ENCODE measurements at places on chromosomes 12 and 14.

DNA sequence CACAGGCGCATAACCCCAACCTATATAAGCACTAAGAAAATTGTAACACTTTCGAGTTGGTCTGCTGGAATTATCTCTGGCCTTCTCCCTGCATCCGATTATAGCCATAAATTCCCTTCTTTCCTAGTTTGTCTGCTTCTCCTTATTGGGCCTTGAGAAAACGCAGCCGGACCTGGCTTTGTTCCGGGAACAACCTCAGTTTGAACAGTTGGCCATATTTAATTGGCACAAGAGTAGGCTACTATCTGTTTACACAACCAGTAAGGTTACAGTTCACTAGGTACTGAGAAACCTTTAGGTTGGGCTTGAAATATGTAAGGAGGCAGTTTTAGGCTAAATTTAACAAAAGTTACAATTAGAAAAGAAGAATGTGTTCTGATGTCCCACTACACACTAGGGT is 176.1 kb downstream of the IPO8 start:
- no peak for DNase-seq

- no peak for DNase-seq
Observed at GRCh38 chr14:74515891-74516412, 22.4 kb downstream of the ISCA2 start.

DNA sequence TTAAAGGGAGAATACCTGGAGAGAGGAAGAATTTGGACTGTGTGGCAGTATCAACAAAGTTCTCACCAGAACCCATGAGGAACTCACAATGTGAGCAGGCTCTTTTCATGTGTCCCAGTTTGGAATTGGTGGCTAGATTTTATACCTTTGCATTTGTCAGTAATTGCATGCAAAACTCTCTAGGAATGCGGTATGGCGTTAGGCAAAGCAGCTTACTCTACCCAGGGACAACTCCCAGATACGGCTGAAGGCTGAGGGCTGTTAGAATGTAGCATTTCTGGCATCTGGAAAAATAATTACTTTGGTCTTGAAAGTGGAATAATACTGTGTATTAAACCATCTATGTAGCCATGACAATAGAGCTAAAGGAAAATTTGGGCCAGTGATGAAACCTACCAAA is 635.5 kb downstream of the SLC16A7 start:
- DNase-seq = no peak

GRCh38 chr14:104999361-104999760 is 13.8 kb downstream of the CLBA1 start:
- no peak for DNase-seq

Measured in stimulated activated effector memory CD8-positive, alpha-beta T cell treated with anti-CD3 and anti-CD28 coated beads, Interleukin-12 subunit alpha, Interleukin-12 subunit beta, amount 100 ng/mL, for 72 hours (primary cell).